NCI-H1436 treated with DMSO at 0.1 percent for 48 hours (cell line): ENCODE measurements at places on chromosomes 4 and X.

- no peak for DNase-seq
These were observed 60.2 kb upstream of the PNPLA4 start for GRCh38 chrX:7987160-7988012.

DNA sequence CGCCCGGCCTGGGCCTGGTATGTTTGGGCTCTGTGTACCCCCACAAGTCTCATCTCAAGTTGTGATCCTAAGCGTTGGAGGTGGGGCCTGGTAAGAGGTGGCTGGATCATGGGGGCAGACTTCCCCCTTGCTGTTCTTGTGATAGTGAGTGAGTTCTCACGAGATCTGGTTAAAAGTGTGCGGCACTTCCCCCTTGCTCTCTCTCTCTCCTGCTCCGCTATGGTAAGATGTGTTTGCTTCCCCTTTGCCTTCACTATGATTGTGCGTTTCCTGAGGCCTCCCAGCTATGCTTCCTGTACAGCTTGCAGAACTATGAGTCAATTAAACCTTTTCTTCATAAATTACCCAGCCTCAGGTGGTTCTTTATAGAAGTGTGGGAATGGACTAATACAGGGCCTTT, 53.0 kb downstream of the CHST7 start:
- DNase-seq: no peak

DNA sequence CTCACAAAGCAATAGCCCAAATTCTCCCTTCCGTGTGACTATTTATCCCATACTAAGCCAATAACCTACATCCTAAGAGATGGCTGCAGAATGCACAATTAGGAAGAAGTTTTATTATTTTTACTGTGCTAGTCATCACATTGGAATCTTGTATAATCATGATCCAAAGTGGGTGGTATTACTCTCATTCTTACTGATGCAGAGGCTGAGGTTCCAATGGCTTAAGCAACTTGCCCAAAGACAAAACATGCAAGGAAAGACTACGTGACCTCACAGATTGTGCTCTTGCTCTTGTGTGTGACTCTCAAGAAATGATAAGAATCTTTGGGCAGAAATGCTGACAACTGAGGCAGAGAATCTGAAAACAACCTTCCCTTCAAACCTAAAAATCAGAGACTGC, 212.2 kb downstream of the LDB2 start:
- DNase-seq: no peak

DNA sequence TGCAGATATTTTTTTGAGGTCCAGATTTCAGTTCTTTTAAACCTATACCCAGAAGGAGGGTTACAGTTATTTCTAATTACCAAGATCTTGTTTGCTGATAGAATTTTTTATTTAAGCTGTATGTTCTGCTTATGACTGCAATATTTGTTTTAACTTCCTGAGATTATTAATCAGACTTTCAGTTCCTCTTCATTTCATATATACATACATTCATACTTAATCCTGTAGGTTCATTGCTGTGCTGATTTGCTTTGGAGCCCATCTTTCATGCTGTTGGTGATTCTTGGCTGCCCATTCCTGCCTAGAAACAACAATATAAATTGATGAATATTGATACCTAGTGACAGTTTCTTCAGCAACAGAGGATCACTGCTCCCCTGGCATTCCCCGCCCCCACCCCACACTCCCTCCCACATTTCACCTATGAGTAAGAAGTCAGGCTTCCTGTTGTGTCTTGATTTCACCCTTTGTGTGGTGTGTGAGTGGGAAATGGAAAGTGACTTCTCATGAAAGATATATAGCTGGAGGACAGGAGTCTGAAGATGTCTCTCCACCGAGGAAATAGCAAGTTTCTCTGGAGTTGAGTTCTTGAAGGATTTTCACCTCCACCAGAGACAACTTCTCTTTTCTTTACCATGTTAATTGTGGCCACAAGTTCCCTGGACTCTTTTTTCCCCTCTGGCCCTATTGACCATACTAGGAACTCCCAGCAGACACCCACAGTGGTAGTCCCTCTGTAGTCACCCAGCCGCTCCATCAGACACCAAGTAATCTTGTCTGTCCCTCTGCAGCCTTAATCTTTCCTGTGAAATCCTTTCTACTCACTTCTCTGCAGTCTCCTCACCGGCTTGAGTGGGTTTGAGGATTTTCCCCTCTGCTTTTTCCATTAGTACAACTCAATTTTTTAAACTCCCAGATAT, 118.4 kb downstream of the ASB9 start:
- DNase-seq: no peak

- no peak for DNase-seq
These were observed 19.7 kb upstream of the NWD2 start for GRCh38 chr4:37224854-37225253.

DNA sequence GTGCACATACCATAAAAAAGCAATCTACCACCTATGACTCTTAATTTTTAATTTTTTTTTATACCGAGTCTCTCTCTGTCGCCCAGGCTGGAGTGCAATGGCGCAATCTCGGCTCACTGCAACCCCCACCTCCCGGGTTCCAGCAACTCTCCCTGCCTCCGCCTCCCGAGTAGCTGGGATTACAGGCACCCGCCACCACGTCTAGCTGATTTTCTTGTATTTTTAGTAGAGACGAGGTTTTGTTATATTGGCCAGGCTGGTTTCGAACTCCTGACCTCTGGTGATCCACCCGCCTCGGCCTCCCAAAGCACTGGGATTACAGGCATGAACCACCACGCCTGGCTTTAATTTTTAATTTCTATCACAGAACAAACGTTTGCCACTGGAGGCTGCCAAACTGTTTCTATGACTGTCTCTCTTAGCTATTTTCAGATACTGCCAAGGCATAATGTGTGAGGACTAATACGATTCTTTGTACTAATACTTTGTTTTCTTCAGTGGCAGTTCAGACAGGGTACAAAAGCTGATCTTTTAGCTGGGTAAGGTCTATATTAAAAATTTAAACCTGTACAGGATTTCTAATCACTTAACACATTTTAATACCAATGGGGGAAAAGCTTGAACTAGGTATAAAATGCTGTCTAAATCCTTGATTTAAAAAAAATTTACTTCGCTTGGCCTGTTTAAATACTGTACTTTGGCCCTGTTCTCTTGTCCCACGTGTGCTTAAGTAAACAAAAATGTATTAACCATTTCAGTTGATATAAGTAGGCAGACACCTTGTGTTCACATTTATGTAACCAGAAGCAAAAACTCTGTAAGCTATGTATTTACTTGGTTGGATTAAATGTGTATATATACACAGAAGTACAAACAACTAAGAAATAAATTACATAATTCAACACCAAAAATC, 2.3 kb downstream of the PGRMC2 start:
- DNase-seq: no peak

GRCh38 chrX:125172531-125172930, 147.1 kb upstream of the TEX13C start:
- DNase-seq: no peak

DNA sequence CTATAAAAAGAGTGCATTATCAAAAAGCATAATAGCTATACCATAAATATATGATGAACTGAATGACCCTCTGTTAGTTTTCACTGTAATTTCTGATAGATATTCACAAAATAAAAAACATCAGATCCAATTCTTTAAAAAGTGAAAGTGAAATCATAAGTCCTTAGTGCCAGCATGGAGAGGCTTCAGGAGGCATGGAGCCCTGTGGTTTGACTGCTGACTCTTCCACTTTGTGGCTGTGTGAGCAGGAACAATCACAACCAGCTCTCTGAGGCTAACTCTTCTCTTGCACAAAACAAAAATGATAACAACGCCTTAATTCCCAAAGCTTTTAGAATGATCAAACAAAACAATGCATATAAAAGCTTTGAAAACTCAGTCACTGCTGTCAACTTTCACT, 1143.9 kb downstream of the PDHA2 start:
- no peak for DNase-seq
